Stimulated activated CD8-positive, alpha-beta memory T cell treated with anti-CD3 and anti-CD28 coated beads, Interleukin-15, amount 100 ng/mL, for 4 hours (primary cell): ENCODE measurements at places on chromosomes 13 and 19.

DNA sequence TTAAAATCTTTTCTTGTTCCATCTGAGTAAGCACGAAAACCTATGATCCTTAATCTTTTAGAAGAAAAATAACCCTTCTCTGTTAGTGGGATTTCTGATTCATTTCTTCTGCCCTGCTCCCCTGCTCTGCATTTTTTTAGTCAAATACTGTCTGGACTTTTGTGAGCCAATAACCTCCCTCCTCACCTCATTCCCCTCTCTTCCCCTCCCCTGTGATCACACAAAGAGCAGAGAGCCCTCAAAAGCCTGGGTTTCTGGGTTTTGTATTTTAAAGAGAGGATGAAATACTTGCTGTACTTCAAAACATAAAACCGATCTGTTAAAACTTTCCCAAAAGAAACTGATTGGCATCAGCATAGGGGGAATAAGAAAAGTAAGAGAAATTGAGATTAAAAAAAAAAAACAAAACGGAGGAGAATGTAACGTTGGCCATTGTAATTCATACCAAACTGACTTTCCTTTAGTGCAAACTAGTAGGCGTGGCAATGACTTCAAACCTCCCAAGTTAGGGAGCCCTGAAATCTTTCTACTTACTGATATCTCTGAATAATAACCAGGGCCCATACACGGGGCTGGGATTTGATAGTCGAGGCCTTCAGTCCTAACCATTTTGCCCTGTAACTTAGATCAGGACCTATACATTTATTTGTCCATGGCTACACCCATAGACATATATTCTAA is 232.9 kb downstream of the TM9SF2 start:
- no peak for DNase-seq

- DNase-seq: no peak
Observed at GRCh38 chr13:31334547-31334946, 134.8 kb downstream of the B3GLCT start.

- DNase-seq: no peak
Observed at GRCh38 chr19:20289186-20289585, 122.2 kb downstream of the ZNF486 start.

GRCh38 chr13:59728896-59729545 is 434.7 kb downstream of the DIAPH3 start:
- no peak for DNase-seq

GRCh38 chr13:110349239-110349638 is 42.2 kb downstream of the COL4A2 start:
- no peak for DNase-seq
